RPMI8226 (cell line): ENCODE measurements at places on chromosomes 6 and 20.

DNA sequence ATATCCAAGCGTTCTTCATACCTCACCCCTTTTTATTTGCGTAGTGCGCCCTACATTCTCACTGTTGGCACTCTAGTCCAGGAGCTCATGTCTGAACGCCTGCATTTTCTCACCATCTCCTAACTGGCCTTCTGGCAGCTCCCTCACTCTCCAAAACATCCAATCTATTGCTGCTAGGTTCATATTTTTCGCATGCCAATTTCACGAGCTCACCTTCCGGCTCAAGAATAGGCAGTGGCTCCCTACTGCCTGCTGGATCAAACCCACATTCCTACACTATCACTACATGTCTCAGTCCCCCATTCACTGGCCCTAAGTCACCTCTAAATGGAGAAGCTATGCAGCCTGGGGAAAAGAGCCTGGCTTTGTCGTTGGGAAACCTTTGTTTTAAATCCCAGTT is 115.0 kb downstream of the IPCEF1 start:
- DNase-seq, result no peak

DNA sequence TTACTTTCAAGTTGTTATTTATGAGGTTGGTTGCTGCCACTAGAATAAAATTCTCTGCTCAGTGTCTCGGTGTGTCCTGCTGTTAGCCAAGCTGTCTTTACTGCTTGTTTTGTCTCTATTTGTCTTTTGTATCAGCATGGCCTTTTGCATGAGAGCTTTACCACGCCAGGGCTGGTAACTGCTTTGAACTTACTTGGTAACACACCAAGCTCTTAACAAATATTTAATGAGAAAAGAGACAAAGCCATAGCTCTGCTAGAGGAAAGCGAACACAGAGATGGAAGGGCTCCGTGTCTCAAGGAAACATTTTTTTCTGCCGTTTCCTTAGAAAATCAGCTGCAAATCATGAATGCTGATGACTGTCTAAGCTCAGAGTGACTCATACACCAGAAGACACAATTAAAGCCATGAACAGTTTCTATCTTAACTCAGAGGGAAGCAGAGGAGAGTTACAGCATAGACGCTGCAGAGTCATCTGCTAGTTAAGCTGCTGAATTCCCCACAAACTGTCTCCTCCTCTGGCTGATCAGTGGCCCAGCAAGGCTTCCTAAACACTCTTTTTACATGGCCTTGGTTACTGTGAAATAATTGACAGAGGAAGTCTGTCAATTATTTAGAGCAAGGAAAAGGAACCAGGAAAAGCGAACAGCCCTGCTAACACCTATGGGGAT is 44.8 kb downstream of the AGPAT4 start:
- no peak for DNase-seq

- DNase-seq, result no peak
Observed at GRCh38 chr6:70797625-70798024, 129.9 kb downstream of the SMAP1 start.

GRCh38 chr6:106461084-106461483 is 100.6 kb downstream of the CRYBG1 start:
- DNase-seq, result no peak

DNA sequence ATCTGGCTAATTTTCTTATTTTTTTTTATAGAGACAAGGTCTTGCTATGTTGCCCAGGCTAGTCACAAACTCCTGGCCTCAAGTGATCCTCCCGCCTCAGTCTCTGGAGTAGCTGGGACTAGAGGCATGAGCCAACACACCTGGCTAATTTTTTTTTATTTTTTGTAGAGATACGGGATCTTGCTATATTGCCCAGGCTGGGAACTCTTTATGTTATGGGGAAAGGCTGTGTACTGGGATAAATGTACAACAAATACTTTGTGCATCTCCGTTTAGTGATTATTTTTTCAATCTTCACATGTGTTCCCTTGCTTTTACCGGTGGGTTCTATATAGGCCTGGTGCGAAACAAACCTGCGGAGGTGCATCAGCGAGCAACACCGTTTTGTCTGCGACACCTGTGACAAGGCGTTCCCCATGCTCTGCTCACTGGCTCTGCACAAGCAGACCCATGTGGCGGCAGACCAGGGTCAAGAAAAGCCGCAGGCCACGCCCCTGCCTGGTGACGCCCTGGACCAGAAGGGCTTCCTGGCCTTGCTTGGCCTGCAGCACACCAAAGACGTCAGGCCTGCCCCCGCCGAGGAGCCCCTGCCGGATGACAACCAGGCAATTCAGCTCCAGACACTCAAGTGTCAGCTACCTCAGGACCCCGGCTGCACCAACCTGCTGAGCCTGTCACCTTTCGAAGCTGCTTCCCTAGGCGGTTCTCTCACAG is 84.2 kb downstream of the SSR1 start:
- DNase-seq, result no peak

DNA sequence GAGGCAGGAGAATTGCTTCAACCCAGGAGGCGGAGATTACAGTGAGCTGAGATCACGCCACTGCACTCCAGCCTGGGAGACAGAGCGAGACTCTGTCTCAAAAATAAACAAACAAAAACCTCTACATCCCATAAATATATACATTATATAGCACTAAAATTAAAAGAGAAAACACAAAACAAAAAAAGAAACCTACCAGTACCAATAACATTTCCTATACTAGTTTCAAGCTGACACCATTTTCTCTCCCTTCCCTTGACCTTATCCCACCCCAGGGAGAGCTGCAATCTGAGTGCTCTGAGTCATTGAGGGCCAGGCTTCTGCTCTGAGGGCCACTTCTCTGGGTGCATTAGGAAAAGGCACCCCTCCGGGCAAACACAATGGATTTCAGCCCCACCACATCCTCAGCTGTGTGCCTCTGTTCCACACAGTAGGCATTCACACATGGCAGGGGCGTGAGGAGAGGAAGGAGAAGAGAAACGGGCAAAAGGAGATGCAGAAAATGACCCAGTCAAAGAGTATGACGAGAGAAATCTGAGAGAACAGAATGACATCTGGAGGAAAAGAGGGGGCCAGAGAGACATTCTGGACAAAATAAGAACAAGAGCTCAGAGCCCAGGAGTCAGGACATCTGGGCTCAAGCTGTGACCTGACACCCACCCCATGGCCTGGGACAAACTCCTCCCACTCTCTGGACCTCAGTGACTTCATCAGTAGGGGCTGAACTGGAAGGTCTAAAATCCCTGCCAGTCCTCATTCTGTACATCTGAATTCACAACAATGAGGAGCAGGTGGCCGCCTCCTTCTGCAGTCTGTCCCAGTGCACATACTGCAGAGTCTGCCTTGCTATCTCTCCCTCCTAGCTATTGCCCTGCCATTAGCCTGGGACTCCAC is 18.2 kb downstream of the TRIM26 start:
- no peak for DNase-seq

GRCh38 chr6:16929809-16930208 is 168.5 kb upstream of the ATXN1 start:
- DNase-seq, result no peak

- no peak for DNase-seq
Observed at GRCh38 chr20:26218301-26218700, 521.6 kb upstream of the ZNF337 start.

DNA sequence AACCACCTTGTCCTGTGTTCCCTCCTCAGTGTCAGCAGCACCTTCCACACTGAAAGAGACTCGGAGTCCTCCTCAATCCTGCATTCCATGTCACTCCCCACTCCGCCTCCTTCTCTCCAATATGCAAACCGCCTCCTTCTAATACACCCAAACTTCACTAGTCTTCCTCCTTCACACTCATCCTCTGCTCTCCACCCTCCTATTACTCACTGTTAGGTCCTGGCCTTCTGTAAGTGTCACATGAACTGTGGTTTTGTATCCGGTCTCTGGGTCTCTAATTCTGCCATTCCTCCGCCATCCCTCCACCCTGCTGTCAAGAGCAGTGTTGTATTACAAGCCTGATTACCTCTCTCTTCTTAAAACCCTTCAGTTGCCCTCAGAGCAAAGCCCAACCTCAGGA is 200.5 kb upstream of the CDYL start:
- no peak for DNase-seq

- DNase-seq, result no peak
Observed at GRCh38 chr20:44343162-44343675, 6.4 kb downstream of the R3HDML start.

GRCh38 chr20:56469077-56469449 is 636 bp downstream of the RTF2 start:
- no peak for DNase-seq

DNA sequence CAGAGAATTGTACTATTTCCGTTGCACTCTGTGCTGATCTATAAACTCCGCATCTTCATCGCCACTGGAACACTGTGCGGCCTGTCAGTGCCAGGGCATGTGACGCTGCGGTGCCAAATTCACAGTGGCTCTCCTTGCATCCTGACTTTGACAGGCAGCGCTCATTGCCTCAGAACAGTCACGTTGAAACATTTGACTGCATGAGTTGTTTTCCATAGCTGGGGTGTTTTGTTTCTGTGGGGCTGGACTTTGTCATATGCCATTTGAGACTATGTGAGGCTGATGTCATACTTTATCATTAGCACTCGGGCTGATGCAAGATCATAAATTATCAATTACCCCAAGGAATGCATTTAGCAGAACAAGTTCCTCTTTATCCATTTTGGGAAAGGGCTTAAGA is 32.7 kb downstream of the CFAP61 start:
- no peak for DNase-seq

GRCh38 chr6:161711515-161711914 is 437.7 kb upstream of the AGPAT4 start:
- no peak for DNase-seq

GRCh38 chr6:71681234-71681867 is 205.0 kb upstream of the RIMS1 start:
- no peak for DNase-seq

- DNase-seq, result no peak
Observed at GRCh38 chr6:87575423-87575822, 14.4 kb downstream of the RARS2 start.

DNA sequence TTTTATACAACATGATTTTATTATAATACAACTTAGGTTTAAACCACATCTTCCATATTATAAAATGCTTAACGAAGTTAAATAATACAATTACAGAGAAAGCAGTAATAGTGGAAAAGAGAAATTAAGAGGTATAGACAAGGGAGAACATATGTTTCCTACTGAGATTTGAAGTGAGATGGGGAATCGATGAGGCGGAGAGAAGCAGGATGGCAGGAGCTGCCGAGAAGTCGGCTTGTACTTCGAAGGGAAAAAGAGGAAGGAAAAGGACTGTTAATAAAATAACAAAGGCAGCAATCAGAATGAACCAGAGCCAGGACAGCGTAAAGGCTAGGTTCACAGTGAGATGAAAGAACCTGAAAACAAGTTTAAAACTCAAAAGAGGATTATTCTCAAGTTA is 15.4 kb downstream of the FBXL4 start:
- DNase-seq, result no peak

- DNase-seq, result no peak
Observed at GRCh38 chr6:42017021-42017643, 33.2 kb upstream of the TAF8 start.

DNA sequence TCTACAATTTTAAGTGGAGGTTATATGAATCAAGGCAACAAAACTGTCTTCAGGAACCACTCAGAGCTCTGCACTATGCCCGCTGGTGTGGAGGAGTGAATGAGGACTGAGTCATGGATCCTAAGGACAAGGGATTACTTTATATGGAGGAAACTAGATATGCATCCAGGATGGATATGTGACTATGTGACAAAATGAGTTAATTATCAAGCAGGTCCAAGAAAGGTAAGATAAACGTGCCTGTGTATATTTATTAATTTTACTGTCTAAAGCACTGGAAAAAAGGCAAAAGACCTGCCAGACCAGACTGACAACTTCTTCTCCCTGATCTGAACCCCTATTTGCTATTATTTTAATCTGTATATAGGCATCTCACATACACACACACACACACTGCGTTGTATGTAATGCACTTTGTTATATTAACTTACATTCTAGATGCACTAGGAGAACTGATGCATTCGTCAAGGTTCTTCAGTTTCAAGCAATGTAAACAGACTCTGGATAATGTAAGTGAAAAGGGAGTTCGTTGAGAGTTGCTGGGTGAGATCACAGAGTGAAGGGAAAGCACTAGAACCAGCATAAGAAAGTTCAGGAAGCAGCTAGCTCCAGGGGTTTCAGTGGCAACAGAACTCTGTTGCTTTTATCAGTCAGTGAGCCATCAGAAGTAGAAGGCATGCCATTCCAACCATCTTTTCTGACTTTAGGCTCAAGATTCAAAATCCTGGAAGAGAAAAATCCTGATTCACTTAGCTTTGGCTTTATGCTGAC is 26.4 kb upstream of the ADGRG6 start:
- no peak for DNase-seq

DNA sequence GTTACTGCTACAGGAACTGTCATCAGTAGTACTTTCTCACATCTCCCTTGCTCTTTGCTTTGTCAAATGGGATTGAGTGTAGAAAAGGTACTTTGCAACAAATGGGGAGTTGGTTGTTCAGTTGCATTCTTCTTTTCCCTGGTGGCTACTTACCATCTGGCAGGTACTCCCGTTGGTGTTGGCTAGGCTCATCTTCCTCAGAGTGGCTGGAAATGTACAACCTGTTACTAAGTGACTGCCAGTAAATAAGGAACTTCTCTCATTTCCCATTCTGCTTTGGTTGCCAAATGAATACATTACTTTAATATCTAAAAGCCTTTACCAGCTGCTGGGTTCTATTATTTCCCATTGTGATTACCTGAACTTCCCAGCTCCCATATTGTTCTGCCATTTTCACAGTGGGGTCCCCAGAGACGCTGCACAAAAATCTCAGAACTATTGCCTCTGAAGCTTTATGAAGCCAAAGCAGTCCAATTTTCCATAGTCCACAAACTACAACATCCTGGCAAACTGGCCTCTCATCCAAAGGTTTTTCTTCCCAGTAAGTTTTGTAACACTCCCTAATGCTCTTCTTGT is 229.7 kb upstream of the HTR1E start:
- no peak for DNase-seq

DNA sequence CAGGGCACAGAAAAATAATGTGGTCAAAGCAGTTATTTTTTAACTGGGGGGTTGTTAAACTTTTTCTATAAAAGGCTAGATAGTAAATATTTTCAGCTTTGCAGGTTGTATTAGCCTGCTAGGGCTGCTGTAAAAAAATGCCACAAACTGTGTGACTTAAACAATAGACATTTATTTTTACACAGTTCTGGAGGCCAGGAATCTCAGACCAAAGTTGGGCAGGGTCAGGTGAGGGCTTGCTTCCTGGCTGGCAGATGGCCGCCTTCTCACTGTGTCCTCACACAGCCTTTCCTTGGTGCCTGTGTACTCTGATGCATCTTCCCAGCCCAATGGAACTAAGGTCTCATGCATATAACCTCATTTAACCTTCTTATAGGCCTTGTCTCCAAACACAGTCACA is 294.7 kb downstream of the PTPRT start:
- DNase-seq, result no peak
